ENCODE measurements at places on chromosomes 5 and 9. TPM values are rescaled to one million over a fixed set of nuclear protein-coding genes. Genes with fewer than 3 reads are reported as not detected.

- no peaks in the 10 kb centered on the region for H3K36me3 ChIP-seq
- H3K27ac ChIP-seq = peak overlapping the region; percentile 25
- peak; percentile 76 for DNase-seq
- peaks cover 29% of the 10 kb centered on the region for H3K4me1 ChIP-seq
- peak overlapping the region; percentile 50 for H3K4me3 ChIP-seq
- H3K27me3 ChIP-seq = no peaks in the 10 kb centered on the region
Observed at GRCh38 chr5:114055318-114056184, 306.3 kb upstream of the KCNN2 start.

DNA sequence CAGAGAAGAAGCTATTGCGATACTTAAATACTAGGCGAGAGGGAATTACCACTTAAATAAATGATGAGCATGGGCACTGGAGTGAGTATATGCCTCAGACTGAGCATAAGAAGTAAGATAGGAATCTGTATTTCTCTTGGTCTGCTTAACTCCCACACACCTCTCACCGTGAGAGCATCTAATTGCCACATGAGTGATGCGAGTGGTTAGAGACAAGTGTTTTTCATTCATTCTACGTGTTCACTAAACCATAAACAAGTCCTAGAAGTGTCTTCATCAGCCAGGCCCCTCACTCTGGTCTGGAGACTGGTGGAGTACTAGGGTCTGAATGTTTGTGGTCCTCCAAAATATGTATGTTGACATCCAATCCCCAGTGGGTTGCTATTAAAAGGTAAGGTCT, 150.2 kb upstream of the SLC12A2 start:
- no peaks in the 10 kb centered on the region for H3K27me3 ChIP-seq
- no peak overlapping the region for H3K4me3 ChIP-seq
- H3K4me1 ChIP-seq = peaks cover 6% of the 10 kb centered on the region
- no peaks in the 10 kb centered on the region for H3K36me3 ChIP-seq
- H3K27ac ChIP-seq = no peak overlapping the region

GRCh38 chr5:113489299-113489698, 1.0 kb upstream of the MCC start:
- peak overlapping the region; percentile 65 for H3K27ac ChIP-seq
- no peak overlapping the region for H3K4me3 ChIP-seq
- DNase-seq = no peak
- no peaks in the 10 kb centered on the region for H3K27me3 ChIP-seq
- H3K4me1 ChIP-seq = peaks cover 5% of the 10 kb centered on the region

DNA sequence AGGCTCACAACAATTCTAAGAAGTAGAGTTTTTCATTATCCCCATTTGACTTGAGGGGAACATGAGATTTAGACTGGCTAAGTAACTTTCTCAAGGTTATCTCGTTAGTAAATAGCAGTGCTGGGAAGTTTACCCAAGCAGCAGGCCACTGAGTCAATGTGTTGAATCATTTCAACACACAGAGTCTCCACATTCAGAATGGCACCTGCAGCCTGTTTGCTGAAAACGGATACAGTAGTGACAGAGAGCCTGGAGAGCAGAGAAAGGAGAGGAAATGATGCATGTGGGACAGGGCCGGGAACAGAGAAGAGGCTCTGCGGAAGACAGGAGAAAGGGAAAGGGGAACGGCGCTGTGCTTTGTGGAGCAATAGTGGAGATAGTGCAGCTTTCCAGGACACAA, 33.5 kb upstream of the ZSWIM6 start:
- H3K4me1 ChIP-seq = peaks cover 17% of the 10 kb centered on the region
- DNase-seq = no peak
- no peaks in the 10 kb centered on the region for H3K27me3 ChIP-seq
- no peak overlapping the region for H3K27ac ChIP-seq

DNA sequence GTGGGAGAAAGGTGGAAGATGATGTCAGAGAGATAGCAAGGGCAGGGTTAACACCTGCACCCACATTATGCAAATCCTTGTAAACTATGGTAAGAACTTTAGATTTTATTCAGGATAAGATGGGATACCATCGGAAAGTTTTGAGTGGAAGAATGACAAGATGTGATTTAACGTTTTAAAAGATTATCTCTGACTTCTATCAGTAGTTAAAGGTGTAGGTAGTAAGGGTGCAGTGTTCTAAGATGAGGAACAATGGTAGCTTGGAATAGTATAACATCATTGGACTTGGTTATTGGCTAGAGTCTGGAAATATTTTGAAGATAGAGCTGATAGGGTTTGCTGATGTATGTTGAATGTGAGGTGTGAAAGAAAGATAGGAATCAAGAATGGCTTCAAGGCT, 211.3 kb downstream of the CCDC171 start:
- H3K27me3 ChIP-seq = no peaks in the 10 kb centered on the region
- no peaks in the 10 kb centered on the region for H3K36me3 ChIP-seq
- no peak for DNase-seq

DNA sequence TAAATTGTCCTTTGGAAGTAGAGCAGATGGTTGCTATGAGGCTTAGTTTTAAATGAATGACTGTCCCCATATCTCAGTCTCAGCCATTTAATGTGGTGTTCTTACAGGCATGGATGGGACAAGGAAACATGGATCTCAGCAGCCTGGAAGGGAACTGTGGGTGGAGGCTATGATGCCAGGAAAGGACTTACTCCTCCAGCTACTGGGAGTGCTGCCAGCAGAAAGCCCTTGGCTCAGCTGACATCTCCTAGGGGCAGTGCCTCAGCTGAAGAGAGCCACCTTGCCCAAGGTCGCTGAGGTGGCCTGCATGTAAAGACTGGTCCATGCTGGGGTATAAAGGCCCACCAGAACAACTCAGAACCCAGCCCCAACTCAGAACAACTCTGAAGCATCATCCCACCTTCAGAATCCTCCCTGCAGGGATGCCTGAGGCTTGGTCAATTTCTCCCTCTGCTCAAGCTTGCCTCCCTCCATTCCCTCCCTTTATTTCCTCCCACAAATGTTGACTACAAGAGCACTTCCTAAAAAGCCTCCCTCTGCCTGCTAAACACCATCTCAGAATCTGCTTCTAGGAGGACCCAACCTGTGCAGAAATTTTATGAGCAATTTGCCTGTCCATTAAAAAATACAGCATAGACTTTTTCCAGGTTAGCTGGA, 1.8 kb upstream of the PDE8B start:
- H3K27me3 ChIP-seq = no peaks in the 10 kb centered on the region
- no peak overlapping the region for H3K27ac ChIP-seq
- no peak for DNase-seq
- H3K4me1 ChIP-seq = peaks cover 19% of the 10 kb centered on the region

GRCh38 chr9:87115785-87116184, 168.5 kb upstream of the GAS1 start:
- H3K27me3 ChIP-seq = no peaks in the 10 kb centered on the region
- DNase-seq = no peak
- H3K4me1 ChIP-seq = peaks cover 37% of the 10 kb centered on the region
- no peak overlapping the region for H3K4me3 ChIP-seq
- no peaks in the 10 kb centered on the region for H3K36me3 ChIP-seq

GRCh38 chr5:53913941-53914340, 353.5 kb downstream of the NDUFS4 start:
- DNase-seq = no peak
- no peaks in the 10 kb centered on the region for H3K36me3 ChIP-seq
- no peak overlapping the region for H3K27ac ChIP-seq

- H3K27me3 ChIP-seq = no peaks in the 10 kb centered on the region
- no peaks in the 10 kb centered on the region for H3K4me1 ChIP-seq
- no peak for DNase-seq
- H3K27ac ChIP-seq = no peak overlapping the region
Observed at GRCh38 chr9:126564128-126564527, 49.6 kb upstream of the LMX1B start.

NTRK2 gene
- 1.4 TPM for total RNA-seq

HRCT1 gene
- total RNA-seq = 2.1 TPM
